ENCODE measurements at places on chromosomes 16 and 17.
A peak's percentile ranks its signal among the peaks of the same experiment; 100 is the strongest.

DNA sequence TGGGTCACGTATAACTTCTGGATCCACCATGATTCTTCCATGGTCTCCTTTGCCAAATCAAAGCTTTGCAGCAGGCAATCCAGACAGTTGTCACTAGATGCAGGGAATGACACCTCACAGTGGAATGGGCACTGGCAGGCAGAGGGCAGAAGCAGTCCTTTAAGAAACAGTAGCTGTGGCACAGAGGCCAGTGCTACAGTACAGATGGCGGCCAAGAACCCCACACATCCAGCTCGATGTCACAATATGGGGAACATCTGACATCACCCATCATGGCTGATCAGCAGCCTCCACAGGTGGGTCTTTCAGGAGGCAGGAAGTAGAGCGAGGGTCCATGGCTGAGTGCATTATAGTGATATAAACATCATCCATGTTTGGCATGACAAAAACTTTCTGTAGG is 18.8 kb upstream of the ERN1 start:
- DNase-seq = no peak

- no peak for DNase-seq
Observed at GRCh38 chr17:57355090-57355859, 99.0 kb downstream of the MSI2 start.

DNA sequence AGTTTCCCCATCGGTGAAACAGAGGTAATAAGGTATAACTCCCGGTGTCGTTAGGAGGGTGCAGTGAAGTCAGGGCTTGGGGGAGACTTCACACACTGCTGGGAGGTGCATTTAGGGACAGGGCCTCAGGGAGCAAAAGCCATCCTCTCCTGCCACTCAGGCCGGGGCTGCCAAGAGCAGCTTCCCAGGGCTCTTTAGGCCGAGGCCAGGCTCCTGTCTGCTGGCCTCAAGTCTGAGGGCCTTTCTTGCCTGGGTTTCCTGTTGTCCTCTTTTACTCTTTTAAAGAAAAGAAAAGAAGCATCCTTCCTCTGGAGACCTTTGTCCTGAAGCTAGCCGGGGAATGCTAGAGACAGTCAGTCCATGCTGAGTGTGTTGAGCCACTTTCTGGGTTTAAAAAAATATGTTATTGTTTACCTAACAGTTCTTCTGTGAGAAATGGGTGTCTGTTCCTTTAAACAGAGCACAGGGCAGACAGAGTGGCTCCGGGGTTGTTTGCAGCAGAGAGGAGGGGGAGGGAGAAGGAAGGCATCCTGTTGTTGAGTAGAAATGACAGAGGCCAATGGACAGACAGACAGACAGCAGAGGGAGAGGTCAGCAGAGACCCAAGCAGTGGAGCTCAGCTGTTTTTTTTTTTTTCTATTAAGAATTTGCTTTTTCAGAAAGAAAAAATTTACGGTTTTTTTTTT is 79.1 kb downstream of the C17orf67 start:
- no peak for DNase-seq

DNA sequence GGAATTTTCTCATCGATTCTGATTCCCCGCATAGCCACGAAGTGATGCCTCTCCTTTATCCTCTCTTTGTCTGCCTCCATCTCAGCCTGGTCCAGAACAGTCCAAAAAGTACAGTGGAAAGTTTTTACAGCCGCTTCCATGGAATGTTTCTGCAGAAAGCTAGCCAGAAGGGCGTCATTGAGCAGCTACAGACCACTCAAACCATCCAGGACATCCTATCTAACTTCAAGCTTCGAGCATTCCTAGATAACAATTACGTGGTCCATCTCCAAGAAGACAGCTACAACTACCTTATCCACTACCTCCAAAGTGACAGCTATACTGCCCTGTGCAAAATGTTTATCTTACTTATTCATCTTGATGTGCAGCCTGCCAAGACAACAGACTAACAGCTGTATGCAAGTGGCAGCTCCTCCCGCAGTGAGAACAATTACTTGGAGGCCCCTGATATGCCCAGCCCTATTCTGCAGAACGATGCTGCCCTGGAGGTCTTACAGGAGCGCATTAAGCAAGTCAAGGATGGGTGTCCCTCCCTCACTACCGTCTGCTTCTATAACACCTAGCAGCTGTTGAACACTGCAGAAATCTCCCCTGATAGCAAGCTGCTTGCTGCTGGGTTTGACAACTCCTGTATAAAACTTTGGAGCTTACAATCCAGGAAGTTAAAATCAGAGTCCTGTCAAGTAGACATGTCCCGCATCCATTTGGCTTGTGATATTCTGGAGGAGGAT is 38.9 kb downstream of the SLFN12L start:
- DNase-seq = no peak

GRCh38 chr17:143785-144281 is 6.5 kb downstream of the SCGB1C2 start:
- no peak for DNase-seq

- no peak for DNase-seq
Observed at GRCh38 chr17:20314834-20315233, 152.5 kb downstream of the LGALS9B start.

GRCh38 chr16:90011508-90011819 is 7.8 kb downstream of the DBNDD1 start:
- no peak for DNase-seq

DNA sequence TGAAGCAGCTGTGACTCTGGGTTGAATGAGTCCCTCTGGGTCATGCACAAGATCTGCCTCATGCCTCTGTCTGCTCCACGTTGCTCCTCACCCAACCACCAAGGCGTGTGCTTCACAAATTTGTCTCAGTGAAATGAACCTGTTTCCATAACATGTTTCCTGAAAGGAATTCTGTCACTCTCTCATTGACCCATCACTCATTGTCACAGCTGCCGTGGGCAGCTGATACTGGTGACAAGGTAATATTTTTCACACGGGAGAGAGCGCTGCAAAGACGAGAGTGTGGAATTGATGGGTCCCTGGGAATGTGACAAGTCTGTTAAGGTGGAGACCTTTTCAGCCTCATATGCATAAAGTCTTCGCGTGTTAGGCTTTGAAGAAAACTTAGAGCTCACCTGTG is 391.4 kb downstream of the CPPED1 start:
- no peak for DNase-seq

DNA sequence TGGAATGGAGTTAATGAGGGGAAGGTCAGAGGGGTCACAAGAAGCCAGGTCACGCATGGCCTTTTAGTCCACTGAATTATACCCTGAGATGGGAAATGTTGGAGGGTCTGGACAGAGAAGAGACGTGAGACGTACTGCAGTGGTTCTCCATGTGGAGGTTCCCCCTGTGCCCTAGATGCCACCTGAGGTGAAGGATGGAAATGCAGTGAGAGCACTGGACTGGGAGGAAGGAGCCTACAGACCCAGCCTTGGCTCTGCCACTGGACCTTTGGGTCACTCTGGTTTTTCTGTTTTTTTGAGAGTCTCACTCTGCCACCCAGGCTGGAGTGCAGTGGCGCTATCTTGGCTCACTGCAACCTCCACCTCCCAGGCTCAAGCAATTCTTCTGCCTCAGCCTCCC is 1.8 kb upstream of the PLSCR3 start:
- DNase-seq = no peak

DNA sequence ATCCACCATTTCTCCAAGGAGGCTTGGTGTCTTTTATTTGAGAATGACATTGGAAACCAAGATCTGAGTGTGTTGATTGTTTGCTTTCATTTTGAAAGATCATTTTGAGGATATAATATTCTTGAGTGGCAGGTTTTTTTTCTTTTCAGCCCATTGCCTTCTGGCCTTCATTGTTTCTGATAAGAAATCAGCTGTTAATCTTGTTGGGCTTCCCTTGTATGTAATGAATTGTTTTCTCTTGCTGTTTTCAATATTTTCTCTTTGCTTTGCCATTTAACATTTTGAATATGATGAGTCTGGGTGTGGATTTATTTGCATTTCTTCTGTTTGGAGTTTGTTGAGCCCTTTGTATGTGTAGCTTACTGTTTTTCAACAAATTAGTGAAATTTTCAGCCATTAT is 22.0 kb downstream of the PRSS54 start:
- no peak for DNase-seq

- DNase-seq = no peak
Observed at GRCh38 chr17:27339836-27340550, 46.1 kb downstream of the WSB1 start.

GRCh38 chr17:12964840-12965239 is 53.0 kb downstream of the ELAC2 start:
- DNase-seq = no peak

DNA sequence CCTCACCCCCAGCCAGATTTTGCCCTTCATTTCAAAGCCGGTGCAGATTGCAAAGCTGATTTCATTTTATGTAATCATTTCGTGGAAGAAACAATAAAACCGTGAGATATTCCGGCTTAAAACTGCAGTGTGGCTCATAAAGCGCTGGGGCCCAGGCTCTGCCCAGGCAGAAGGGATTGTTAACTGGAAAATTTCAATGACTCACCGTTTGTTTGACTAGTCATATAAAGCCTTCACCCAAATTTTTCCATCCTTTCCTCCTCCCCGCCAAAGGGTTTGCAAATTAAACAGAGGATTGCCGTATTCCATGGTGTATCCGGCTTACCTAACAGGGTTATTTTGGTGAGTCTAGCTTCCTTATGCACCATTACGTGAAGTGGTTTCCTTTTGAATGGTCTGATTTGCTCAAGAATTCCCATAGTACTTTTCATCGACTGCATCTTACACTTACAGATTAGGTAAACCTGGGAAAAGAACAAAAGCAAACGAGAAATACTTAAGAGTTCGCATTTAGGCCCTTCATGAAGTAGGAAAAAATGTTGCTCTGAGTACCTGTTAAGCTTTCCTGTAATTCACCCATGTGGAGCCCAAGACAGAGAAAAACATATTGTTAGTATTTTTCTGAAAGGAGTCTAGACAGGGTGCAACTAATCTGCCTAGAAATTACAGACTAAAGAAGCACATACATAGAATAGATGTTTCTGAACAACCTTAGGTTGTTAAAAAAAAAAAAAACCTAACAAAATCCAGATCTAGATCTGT is 949 bp upstream of the GSPT1 start:
- DNase-seq = peak; percentile 42

- no peak for DNase-seq
Observed at GRCh38 chr16:79613009-79613408, 12.5 kb upstream of the MAF start.
